Ascending aorta (tissue), 2 donors: ENCODE measurements at places on chromosomes 5 and 9.

- no peak for DNase-seq
These were observed 48.1 kb upstream of the COL5A1 start for GRCh38 chr9:134593286-134594077.

DNA sequence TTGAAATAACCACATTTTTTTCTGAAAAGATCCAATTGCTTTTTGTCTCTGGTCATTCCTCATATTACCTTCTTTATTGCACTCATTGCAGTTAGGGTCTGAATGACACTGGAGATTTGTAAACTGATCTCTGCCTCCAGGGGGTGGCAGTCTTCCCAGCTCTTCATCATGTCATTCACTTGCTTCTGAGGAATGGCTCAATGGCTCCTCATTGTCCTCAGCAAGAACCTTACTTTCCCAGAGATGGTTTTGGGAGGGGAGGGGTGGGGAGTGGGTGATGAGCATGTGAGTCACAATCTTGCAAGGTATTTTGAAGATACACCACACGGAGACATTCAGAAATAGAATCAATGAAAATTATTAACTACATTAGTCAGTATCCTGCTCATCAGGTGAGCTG lies 159.8 kb upstream of the GAS1 start:
- no peak for DNase-seq

DNA sequence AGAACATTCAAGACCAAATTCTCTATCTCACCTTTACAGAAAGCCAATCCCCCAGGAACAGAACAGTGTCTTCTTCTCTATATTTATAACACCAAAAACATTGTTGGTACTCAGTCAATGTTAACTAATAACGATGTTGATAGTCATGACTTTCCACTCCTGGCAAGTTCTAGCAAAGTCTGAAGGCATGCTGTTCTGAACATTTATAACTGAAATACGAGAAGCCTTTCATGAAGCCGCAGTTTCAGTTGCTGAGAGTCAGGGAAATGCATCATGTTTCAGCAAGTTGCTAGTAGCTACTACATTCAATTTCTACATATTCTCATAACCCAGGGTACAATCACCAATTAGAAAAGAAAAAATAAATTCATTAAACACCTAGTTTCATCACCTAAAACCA lies 301.4 kb downstream of the PDE4D start:
- no peak for DNase-seq

GRCh38 chr5:142353071-142353472 lies 28.3 kb upstream of the SPRY4 start:
- DNase-seq: no peak

GRCh38 chr9:32487981-32488380 lies 38.0 kb downstream of the RIGI start:
- no peak for DNase-seq

GRCh38 chr5:132773601-132774355 lies 3.3 kb downstream of the SEPTIN8 start:
- DNase-seq: no peak

- DNase-seq: no peak
These were observed 30.4 kb downstream of the PWWP2A start for GRCh38 chr5:160088805-160089204.

DNA sequence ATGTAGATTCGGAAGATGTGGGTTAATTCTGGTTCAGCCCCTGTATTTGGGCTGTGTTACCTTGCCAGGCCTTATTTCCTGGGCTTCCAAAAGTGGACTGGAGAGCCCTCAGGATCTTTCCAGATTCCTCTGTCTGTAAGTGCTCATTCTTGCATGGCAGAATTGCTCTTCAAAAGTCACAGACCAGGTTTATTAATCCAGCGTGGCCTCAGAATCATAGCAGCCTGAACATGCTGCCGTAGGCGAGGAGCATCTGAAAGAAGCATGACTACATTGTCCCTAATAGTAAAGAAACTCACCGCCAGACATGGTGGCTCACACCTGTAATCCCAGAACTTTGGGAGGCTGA lies 307.8 kb downstream of the GADD45G start:
- DNase-seq: no peak

DNA sequence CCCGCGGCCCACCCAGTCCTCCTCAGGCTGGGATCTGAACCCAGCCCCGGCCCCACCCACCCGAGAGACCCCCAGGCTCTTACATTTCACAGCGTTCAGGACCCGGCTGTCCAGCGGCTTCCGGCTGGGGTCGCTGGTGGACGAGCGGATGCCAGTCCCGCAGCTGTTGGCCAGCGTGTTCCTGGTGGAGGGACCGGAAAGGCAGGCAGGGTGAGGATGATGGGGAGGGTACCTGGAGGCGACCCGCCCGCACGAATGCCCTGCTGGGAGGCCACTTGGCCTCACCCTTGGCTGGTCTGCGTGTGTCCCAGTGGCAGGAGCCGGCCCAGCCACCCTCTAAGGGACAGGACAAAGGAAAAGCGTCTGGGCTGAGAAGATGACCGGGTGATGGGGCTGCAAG lies 51.9 kb upstream of the UBAC1 start:
- DNase-seq: no peak
